ENCODE measurements at places on chromosomes 7 and 10. TPM values are rescaled to one million over a fixed set of nuclear protein-coding genes. Genes with fewer than 3 reads are reported as not detected.

VDAC2 gene
- total RNA-seq = 14.4 TPM

- H3K36me3 ChIP-seq = no peaks in the 10 kb centered on the region
- H3K4me1 ChIP-seq = peaks cover 8% of the 10 kb centered on the region
- no peak overlapping the region for H3K27ac ChIP-seq
- H3K27me3 ChIP-seq = no peaks in the 10 kb centered on the region
- H3K4me3 ChIP-seq = no peak overlapping the region
These were observed 80.8 kb upstream of the UNC5B start for GRCh38 chr10:71131508-71132088.

DNA sequence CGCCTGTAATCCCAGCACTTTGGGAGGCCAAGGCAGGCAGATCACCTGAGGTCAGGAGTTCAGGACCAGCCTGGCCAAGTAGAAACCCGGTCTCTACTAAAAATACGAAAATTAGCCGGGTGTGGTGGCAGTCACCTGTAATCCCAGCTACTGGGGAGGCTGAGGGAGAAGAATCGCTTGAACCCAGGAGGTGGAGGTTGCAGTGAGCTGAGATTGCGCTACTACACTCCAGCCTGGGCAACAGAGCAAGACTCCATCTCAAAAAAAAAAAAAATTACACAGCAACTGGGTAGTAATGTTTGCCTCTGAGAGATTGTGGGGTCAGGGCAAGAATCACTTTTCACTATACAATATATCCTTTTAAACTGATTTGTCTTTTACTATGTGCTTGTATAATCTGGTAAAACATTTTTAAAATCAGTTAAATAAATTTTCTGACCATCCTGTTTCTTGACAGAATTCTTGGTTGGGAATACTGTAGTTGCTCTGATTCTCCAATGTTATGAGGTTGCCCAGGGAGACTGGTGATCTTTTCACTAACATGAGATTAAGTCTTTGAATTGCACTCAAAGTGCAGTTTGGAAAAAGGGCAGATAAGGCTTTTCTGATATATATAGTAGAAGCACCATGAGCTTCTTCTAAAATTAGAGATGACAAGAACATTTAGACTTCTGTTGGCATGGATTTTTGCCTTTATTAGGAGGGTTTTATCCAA, 1.5 kb downstream of the ENTPD7 start:
- no peaks in the 10 kb centered on the region for H3K27me3 ChIP-seq
- no peaks in the 10 kb centered on the region for H3K36me3 ChIP-seq
- peaks cover 7% of the 10 kb centered on the region for H3K4me1 ChIP-seq
- no peak overlapping the region for H3K27ac ChIP-seq
- H3K4me3 ChIP-seq = no peak overlapping the region
- no peak for DNase-seq

DNA sequence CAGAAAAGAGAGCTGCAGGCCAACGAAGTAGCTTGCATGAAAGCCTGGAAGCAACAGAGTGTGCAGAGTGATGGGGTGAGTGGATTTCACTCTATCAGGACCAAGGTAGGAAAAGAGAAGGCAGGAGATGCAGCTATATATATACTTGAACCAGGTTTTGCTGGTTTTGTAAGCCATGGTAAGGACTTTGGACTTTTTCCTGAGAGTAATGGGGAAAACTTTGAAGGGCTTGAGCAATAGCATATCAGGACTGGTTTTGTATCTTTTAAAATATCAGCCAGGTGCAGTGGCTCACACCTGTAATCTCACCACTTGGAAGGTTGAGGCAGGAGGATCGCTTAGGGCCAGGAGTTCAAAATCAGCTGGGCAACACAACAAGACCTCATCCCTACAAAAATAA, 120.6 kb upstream of the NRP1 start:
- no peak for DNase-seq
- H3K4me3 ChIP-seq = no peak overlapping the region
- no peaks in the 10 kb centered on the region for H3K27me3 ChIP-seq
- H3K4me1 ChIP-seq = peaks cover 6% of the 10 kb centered on the region
